ENCODE measurements at places on chromosomes 4 and X.

DNA sequence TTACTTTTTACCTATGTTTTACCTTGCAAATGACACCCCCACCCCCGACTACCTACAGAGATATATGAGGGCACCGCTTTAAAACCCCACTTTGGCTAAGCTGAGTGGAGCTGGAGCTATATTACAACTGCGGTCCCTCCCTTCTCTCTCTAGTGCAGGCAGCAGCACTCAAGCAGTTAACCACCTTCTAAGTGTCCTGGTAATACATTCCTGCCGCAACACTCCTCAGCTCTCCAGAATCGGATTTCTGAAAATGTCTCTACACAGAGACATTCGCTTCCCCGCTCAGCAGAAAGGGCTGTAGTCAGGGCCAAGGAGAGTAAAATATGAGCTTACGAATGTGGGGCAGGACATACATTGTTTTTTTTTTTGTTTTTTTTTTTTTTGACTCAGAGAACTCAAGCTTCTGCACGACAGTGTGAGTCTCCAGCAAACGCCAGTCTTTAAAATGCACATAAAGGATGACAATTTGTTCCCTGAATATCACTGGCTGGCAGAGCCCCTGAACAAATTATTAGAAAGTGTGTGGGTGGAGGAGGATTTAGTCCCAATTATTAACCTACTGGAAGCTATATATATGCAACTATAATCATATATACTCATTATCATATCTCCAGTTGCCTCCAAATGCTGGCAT is 287.0 kb upstream of the TET2 start:
- DNase-seq, result no peak

DNA sequence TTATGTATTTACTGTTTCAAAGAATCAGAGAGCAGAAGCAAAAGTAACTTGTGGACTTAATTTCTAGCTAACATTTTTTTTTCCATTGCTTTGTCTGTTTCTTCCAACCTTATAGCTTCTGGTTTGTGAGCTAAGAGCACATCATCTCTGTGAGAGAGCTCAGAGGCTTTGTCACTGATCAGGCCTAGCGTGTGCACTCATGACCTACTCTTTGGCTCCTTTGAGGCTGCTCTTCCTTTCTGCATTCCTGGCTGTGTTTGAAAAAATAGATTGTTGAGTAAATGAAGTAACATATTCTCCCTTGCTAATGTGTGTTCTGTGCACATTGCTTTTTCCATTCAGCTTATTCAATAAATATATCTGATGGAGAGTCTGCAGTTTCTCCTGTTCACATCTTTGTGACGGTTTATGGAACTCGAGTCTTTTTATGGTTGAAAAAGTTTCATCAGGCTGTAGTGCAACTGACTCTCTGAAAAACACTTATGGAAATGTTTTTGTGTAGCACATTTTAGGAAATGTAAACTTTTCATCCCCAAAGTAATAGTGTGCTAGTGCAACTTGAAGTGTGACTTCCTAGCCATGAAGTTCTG is 133.0 kb downstream of the RAPGEF2 start:
- no peak for DNase-seq

DNA sequence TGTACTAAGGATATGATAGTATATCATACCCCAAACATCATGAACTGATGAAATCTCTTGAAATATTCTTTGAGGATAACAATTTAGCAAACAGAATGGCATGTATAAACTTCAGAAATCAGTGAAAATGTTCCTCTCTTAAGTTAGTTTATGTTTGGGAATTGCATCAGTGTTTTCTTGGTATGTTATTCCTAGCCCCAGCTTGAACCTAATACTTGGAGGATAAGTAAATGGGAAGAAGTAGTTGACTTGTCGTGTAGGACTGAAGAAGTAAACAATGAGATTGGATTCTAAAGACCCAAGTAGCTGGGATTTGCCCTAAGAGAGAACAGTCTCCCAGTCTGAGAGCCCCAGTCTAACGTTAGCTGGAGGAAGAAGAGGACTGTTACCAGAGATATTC is 355.7 kb downstream of the GALNTL6 start:
- no peak for DNase-seq

- no peak for DNase-seq
Observed at GRCh38 chrX:118420462-118420861, 74.6 kb downstream of the WDR44 start.

DNA sequence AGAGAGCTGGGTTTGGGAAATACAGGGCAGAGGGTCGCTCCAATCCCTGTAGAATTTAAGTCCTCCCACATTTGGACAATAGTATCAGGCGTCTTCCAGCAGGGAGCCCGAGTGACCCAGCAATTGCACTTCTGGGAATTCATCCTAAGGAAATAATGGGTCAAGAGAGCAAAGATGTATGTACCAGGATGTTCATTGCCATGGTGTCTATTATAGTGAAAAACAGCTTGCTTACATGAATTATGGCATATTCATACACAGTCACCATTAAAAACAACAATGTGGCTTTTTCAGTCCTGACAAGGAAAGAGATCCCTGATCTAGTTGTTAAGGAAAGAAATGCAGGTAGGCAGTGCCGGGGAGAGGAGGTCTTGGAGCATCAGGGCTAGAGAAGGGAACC is 167.7 kb downstream of the PJA1 start:
- DNase-seq, result no peak

DNA sequence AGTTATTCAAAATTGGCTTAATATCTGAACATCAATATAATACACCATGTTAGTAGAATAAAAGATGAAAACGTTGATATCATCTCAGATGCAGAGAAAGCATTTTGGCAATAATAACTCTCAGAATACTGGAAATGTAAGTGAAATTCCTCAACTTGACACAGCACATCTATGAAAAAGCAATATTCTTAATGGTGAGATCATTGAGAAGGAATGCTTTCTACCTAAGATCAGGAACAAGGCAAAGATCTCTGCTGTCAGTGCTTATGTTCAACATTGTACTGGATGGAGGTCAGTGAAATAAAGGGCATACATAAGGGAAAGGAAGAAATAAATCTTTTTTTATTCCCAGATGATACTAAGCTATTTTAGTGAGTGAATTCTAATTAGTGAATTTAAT is 40.6 kb downstream of the MRPL1 start:
- no peak for DNase-seq

GRCh38 chr4:77930876-77931275 is 68.2 kb downstream of the MRPL1 start:
- DNase-seq, result no peak

DNA sequence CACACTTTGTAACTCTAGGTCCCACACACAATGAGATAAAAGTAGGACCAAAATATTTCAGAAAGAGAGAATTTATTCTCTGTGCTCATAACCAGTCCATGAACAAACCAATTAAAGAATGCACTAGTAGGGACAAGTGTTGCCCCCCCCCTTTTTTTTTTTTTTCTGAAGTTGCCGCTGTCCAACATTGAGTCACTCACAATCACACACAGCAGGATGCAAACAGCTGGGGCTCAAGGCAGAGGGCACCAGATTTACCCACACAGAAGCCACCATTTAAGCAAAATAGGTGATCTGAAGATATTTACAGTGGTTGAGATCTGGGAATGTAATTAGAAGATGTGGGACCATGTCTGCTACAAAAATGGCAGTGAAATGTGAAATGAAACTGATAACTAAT is 850.9 kb upstream of the SLIT2 start:
- no peak for DNase-seq

DNA sequence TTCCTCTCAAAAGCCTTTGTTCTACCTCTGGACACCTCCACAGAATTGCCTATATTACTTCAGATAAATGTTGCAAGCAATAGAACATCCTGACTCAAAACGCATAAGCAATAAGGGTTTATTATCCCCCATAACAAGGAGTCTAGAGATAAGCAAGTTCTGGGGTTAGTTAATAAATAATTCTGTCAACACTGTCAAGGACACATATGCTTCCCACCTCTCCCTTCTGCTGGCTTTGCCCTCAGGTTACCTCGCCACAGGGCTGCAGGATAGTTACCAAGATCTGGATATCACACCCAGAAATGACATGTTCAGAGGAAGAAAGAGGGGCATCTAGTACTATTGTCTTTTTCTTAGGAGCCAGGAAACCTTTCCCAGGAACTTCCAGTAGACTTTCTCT is 14.0 kb upstream of the DUSP21 start:
- DNase-seq, result no peak

DNA sequence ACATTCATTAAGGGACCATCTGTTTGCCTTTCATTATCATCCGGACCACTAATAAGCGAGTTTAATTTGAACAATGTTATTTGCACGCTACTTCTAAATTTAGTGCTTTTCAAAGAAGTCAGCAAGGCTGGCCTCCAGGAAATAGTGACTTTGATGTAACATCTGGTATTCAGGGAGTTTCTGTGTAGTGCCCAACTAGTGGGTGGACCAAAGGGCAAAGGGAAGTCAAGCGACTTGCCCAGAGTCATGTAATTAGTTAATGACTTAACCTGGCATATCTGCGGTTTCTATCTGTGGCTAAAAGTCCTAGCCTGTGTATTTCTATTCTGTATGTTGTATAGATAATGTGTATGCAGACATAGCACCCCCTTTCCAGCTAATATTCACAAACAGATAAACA is 56.3 kb upstream of the LCORL start:
- DNase-seq, result no peak

DNA sequence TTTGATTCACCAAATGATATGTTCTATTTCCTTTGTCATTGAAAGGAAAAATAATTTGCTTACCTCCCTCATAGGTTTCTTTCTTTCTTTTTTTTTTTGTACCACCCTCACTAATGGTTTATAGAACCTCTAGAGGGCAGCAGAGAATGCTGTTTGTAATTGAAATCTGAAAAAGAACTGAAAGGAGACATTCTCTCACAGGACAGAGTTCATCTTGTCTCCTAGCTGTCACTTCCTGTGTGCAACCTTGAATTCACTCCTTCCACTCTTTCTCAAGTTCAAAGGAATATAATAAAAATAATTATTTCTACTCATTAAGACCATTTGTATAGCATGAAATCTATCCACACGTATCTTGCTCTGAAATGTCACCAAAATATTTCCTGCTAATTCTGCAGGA is 51.0 kb downstream of the GUCY1B1 start:
- DNase-seq, result no peak

- no peak for DNase-seq
Observed at GRCh38 chrX:106481341-106481740, 130.4 kb upstream of the RADX start.

DNA sequence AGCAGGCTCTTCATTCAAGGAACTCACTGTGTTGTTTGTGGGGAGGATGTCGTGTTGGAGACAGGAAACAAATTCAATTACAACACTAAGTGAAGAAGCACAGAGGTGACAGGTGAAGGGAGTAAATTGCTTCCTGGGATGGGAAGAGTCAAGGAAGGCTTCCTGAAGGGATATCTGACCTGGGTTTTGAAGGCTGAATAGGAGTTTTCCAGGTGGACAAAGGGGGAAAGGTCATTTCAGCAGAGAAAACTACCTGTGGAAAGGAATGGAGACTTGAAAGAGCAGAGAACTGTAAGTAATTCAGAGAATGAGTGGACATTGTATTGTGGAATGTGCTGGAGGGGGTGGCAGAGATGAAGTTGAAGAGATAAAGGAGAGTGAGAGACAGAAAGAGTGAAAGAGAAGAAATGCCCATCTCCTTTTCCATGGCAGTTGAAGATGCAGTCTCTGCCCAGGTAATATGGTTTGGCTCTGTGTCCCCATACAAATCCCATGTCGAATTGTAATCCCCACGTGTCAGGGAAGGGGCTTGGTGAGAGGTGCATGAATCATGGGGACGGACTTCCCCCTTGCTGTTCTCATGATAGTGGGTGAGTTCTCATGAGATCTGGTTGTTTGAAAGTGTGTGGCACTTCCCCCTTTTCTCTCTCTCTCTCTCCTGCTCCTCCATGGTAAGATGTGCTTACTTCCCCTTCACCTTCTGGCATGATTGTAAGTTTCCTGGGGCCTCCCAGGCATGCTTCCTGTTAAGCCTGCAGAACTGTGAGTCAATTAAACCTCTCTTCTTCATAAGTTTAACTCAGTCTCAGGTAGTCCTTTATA is 205.7 kb upstream of the BCOR start:
- no peak for DNase-seq

- DNase-seq, result no peak
Observed at GRCh38 chr4:26462874-26463273, 27.4 kb downstream of the CCKAR start.

DNA sequence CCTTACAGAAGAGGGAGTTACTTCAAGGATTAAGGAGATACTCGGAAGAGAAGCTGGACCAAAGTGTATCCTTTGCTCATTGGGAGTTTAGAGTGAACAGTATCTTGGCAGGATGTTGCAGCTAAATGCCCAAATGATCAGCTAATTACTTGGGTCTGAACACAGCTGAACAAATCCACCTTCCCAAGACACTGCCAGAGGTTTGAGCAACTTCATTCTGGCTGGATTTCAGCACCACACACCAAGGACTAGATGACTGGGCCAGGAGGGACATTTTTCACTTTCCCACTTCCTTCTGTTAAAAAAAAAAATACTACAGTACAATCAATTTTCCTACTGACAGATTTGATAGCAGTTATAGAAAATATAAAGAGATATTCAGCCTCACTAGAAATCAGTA is 324.6 kb downstream of the MID1IP1 start:
- DNase-seq, result no peak

DNA sequence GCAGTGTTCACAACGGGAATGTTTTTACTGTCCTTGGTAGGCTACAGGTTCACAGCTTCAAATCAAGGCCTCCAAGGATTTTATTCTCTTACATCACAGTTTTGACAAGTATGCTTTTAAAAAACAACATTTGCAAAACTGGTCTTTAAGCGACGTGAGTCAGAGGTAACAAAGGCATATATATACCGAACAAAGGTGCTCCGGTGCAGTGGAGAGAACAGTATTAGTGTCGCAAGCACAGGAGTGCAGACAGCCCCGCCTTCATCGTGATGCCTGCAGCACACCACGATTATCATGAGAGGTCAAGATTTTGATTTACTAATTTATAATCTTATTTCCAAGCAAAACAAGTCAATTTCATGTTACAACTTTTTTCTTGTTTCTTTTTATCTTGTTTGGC is 90.8 kb downstream of the GATB start:
- DNase-seq, result no peak

GRCh38 chrX:135974279-135974856 is 580 bp upstream of the MMGT1 start:
- DNase-seq, result peak; percentile 58

DNA sequence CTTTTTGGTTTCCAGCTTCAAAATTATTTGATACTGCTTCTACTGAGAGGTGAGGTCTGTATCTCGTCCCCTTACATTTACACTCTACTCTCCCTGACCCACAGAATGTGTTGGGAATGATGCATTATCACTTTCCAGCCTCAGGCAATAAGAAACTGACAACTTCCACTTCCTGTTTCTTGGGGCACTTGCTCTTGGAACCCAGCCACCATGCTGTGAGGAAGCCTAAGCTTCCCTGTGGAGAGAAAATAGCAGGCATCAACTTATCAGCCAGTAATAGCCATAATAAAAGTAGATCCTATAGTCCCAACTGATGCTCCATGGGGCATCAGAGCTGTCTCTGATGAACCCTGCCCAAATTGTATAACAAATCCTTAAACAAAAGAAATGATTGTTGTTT is 32.6 kb downstream of the RELL1 start:
- DNase-seq, result no peak

All from activated CD4-positive, alpha-beta T cell treated with anti-CD3 and anti-CD28 coated beads for 1 hour (primary cell).